ENCODE measurements at places on chromosomes 16 and 17.
A peak's percentile ranks its signal among the peaks of the same experiment; 100 is the strongest.

GRCh38 chr17:31550389-31551056 lies 159.0 kb downstream of the RAB11FIP4 start:
- DNase-seq, result no peak

DNA sequence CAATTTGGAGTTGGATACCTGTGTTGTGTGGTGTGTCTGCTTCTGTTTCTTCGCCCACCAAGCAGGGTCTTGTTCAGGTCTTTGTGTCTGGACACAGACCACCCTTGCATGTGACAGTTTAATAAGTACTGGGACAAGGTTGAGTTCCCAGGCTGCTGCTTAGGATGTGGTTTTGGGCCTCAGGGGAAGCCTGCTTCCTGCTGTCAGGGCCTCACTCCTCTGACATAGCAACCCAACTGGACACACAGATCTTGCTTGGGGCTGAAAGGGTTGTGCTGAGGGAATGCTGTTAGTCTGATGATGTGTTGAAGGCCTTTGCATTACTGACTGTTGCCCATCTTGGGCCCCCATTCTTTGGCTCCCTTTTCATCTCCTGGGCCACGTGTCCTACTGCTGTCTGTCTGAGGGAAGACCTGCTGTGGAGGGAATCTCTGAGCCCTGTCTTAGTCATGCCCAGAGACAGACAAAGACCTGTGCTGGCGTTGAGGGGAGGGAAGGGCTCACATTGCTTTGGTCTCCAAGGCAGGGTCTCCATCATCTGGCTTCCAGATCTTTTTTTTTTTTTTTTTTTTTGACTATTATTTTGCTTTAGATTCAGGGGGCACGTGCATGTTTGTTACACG lies 4.7 kb upstream of the TGFB1I1 start:
- no peak for DNase-seq

- DNase-seq, result no peak
These were observed 9.9 kb upstream of the NAGS start for GRCh38 chr17:43994272-43995149.

- peak; percentile 50 for DNase-seq
These were observed at the start of gene MRTFB for GRCh38 chr16:14070877-14071575. MRTFB (plus strand) TSS chr16:14071319; CDS start chr16:14140607, 69,288 bp downstream.

- no peak for DNase-seq
These were observed 141.8 kb downstream of the PITPNC1 start for GRCh38 chr17:67518876-67519275.

DNA sequence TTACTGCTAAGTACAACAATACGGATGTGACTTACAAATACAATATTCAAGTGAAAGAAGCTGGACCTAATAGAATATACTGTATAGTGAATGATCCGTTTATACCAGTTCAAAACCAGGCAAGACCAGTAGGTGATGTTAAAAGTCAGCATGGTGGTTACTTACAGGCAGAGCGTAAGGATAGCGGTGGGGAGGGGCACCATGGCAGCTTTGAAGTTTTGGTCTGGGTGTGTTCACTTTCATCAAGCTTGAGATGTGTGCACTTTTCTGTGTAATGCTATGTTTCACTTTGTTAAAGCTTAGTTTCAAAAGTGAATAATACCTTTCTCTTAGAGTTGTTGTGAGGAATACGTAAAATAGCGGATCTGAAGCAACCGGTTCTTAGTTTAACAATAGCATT lies 16.5 kb upstream of the SLC35G3 start:
- no peak for DNase-seq

DNA sequence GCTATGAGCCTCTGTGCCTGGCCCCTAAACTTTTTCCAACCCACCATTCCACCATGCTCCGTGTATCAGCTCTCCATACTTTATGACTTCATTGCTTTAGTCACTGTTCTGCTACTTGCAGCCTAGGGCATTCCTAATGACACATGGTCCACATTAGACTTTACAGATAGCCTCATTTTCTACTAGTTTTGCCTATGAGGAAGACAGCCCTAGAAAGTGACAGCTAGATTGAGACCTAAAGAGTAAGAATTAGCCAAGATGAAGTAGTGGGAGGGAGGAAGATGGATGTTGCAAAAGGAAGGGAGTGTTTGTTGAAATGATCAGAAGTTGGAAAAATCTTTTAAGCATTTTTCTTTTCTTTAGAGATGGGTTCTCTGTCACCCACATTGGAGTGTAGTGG lies 11.0 kb downstream of the C16orf54 start:
- DNase-seq, result no peak

- DNase-seq, result peak; percentile 72
These were observed 60.3 kb downstream of the AKAP1 start for GRCh38 chr17:57145347-57145746.

- no peak for DNase-seq
These were observed 60.0 kb upstream of the DNAH17 start for GRCh38 chr17:78637146-78637545.

GRCh38 chr16:31076319-31076718 lies 2.1 kb downstream of the ZNF646 start:
- no peak for DNase-seq

GRCh38 chr17:80416940-80417293 lies 1.9 kb downstream of the ENDOV start:
- DNase-seq, result no peak

DNA sequence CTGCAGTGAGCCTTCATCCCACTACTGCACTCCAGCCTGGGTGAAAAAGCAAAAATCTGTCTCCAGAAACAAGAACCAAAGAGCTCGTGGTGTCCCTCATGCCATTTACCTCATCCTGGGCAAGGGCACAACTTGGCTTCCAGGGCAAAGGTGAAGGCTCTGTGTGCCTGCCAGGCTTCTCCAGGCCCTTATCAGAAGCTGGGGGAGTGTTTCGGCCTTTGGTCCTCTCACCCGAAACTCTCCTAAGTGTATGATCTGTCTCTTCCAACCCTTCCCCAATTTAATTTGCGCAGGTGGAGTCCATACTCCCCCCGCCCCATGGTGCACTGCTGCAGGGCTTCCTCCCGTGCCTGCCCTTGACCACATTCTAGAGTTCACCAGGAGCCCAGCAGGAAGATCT lies 1.1 kb downstream of the CES2 start:
- no peak for DNase-seq

DNA sequence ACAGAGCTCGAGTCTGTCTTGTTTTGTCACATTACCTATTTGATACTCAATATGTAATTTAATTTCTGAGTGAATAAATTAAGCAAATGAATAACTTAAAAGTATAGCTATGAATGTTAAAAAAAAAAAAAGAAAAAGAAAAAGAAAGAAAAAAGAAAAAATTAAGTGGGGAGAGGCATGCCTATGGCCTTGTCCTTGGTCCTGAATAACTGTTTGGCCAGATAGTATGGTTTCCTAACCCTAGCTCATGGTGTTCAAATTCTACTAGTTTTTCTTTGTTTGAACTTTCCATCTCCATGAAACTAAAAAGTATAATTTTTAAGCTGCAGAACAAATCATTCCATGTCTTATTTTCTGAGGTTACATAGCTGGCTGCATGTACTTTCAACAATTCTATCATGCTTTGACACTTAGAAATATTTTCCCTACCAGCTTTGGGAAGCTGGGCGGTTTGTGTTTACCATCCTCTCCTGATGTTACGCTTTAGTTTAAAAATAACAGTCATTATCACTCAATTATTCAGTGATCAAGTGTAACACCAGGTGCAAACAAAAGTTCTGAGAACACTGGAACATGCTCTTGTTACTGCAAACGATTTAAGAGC lies 31.8 kb downstream of the TOX3 start:
- no peak for DNase-seq

DNA sequence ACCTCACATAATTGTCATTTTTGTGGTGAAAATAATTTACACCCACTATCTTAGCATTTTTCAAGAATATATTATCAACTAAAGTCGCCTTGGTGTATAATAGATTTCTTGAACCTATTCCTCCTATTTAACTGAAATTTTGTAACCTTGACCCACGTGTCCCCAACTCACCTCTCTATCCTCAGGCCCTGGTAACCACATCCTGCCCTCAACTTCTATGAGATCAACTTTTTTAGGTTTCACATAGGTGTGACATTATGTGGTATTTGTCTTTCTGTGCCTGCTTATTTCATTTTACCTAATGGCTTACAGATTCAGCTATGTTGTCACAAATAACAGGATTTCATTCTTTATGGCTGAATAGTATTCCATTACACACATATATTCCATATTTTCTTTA lies 73.0 kb upstream of the CNTNAP4 start:
- DNase-seq, result no peak

- DNase-seq, result no peak
These were observed 137.9 kb upstream of the CACNG3 start for GRCh38 chr16:24118126-24118821.

GRCh38 chr16:89570342-89570923 lies 5.1 kb upstream of the CPNE7 start:
- DNase-seq, result no peak

- DNase-seq, result no peak
These were observed 71.6 kb downstream of the MAP2K6 start for GRCh38 chr17:69485901-69486643.

DNA sequence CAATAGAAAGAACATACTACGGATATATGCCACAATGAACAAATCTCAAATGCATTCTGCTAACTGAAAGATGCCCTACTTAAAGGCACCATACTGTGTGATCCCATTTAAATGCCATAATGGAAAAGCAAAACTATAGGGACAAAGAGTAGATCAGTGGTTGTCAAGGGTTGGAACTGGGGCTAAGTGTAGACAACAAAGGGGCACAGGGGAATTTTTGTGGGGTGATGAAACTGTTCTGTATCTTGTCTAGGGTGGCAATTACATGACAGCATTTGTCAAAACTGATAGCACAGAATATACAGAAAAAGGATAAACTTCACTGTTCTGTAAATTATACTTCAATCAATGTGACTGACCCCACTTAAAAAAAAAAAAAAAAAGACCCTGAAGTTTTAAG lies 17.7 kb downstream of the GFOD2 start:
- no peak for DNase-seq

- no peak for DNase-seq
These were observed 504 bp downstream of the FOXC2 start for GRCh38 chr16:86566966-86567700.

- DNase-seq, result no peak
These were observed 38.4 kb downstream of the UTP18 start for GRCh38 chr17:51298508-51299371.

- no peak for DNase-seq
These were observed 554.1 kb upstream of the SALL1 start for GRCh38 chr16:51705142-51705541.

- DNase-seq, result no peak
These were observed 23.7 kb downstream of the CLEC3A start for GRCh38 chr16:78045865-78046581.

DNA sequence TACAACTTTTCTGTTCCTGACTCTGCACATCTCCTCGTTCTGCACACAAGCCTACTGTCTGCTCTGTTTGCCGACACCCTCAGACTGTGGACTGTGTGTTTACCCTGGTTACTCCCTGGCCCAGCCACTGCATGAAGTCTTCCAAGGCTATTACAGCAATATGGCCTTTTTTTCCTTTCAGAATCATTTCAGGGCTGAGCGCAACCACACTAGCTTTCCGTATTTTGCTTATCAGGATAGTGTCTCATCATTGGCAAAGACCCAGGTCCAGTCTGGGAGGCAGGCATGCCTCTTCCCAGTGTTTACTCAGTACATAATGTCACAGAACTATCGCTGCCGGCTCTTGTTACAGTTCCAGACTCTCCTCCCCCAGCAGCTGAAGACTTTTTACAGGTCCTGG lies 10.1 kb downstream of the DNAH9 start:
- DNase-seq, result no peak

- no peak for DNase-seq
These were observed 255.3 kb upstream of the CDH11 start for GRCh38 chr16:65377195-65377594.

DNA sequence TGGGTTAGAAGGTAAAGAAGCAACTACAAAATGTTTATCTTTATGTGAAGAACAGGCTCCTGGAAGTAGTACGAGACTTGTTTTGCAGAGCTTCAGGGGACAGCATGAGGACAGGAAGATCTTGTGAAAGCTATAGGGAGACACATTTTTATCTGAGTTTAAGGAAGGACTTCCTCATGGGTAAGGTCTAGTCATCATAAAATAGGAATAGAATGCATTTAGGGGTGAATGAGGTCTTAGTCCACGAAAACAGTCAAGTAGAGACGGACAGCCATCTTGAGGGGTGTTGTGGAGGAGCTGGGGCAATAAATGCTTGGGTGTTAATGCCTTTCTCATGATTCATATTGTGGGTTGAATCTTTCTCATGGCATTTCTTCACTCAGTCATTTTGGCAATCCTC lies 24.3 kb downstream of the KCNJ16 start:
- no peak for DNase-seq

DNA sequence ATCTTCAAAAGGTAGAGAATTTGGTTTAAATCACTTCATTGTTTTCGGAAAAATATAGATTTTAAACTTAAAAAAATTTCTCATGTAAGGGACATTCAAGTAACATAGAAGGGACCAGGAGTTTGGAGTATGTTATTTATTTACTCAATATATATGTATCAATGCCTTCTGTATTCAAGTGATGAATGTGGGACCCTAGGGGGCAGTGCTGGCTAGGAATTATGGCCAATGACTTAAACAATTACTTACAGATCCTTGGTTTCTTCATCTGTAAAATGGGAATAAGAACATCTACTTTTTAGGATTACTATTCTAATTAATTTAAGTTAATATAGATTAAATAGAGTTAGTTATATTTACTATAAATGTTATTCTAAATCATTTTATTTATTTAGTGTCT lies 886.3 kb upstream of the RBFOX1 start:
- no peak for DNase-seq

DNA sequence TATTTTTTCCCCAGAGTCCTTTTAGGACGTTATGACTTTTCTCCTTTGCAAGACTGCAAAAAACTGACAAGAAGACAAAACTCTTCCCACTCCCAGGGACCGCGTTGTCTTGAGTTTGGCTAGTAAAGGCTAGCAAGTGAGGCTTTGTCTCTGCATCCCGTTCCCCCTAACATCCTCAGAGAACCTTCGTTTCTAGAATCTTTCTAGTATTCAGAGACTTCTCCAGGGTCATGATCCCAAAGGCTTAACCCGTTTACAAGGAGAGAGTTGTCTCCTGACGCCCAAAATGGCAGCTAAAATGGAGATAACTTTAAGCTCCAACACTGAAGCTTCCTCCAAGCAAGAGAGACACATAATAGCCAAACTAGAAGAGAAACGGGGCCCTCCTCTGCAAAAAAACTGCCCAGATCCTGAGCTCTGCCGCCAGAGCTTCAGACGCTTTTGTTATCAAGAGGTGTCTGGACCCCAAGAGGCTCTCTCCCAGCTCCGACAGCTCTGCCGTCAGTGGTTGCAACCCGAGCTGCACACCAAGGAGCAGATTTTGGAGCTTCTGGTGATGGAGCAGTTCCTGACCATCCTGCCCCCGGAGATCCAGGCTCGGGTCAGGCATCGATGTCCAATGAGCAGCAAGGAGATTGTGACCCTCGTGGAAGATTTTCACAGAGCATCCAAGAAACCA lies 843 bp downstream of the ZNF174 start:
- no peak for DNase-seq

- DNase-seq, result no peak
These were observed at the start of gene KCNJ16 for GRCh38 chr17:70074956-70075355. KCNJ16 (plus strand) TSS chr17:70075225; CDS start chr17:70132088, 56,863 bp downstream.

All from D721Med (cell line).